Activated CD4-positive, alpha-beta T cell treated with anti-CD3 and anti-CD28 coated beads, Interleukin-2, amount 10 ng/mL, durations not matched to agents 24 days and 14 days (primary cell): ENCODE measurements at places on chromosomes 4 and X. TPM values are rescaled to one million over a fixed set of nuclear protein-coding genes. Genes with fewer than 3 reads are reported as not detected.

NWD2 gene
- not detected in 2 replicates for total RNA-seq

GRCh38 chrX:40109288-40110008 is 11.7 kb upstream of the BCOR start:
- no peak overlapping the region for H3K27ac ChIP-seq
- no peaks in the 10 kb centered on the region for H3K36me3 ChIP-seq
- H3K4me1 ChIP-seq, result peaks cover 9% of the 10 kb centered on the region
- peak overlapping the region; percentile 30 for H3K4me3 ChIP-seq
- H3K27me3 ChIP-seq, result peaks cover 4% of the 10 kb centered on the region
- DNase-seq, result peak; percentile 60

ADH1B gene
- total RNA-seq, result not detected in 2 replicates

DNA sequence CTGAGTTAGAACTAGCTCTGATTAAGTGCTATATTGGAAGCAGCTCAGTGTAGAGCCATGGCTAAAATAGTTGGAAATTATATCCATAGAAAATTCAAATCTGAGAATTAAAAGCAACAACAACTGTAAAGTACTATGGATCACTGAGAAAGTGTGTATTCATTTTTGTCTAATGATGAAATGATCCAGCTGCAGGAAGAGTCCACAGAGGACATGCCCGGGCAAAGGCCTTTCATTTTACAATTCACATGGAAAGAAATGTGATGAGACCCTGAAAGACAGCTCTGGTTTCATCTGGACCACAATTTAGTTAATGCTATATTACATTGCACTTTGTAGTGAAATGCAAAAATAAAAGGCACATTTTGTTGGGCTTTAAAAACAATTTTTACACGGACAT is 196.8 kb upstream of the FAT1 start:
- H3K27me3 ChIP-seq, result no peaks in the 10 kb centered on the region
- H3K4me3 ChIP-seq, result no peak overlapping the region
- no peaks in the 10 kb centered on the region for H3K36me3 ChIP-seq
- no peak for DNase-seq
- no peak overlapping the region for H3K27ac ChIP-seq

DNA sequence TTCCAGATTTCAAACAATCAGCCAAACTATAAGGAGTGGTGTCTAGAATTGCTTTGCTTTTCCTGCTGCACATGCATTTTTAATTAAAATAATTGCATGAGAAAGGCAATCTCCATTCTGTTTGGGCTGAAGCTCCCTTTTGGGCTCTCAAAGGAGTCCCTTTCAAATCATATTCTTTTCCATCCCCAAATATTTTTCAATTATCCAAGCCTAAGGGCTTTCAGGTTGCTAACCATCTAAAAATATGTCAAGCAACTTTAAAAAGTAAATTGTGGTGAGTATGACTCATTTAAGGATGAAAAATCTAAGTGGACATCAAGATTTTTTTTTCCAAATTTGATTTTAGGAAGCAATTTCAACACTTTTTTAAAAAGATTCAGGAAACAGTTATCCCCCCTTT is 28.4 kb downstream of the PIR start:
- peaks cover 2% of the 10 kb centered on the region for H3K4me1 ChIP-seq
- H3K36me3 ChIP-seq, result no peaks in the 10 kb centered on the region
- no peak for DNase-seq
- no peak overlapping the region for H3K27ac ChIP-seq
- H3K27me3 ChIP-seq, result no peaks in the 10 kb centered on the region
- H3K4me3 ChIP-seq, result no peak overlapping the region

GPR143 gene
- not detected in 2 replicates for total RNA-seq

MUC7 gene
- total RNA-seq, result not detected in 2 replicates

- H3K27me3 ChIP-seq, result no peaks in the 10 kb centered on the region
- H3K4me3 ChIP-seq, result peak overlapping the region; percentile 91
- H3K36me3 ChIP-seq, result no peaks in the 10 kb centered on the region
- peak overlapping the region; percentile 96 for H3K27ac ChIP-seq
Observed at GRCh38 chr4:48780865-48781214, 761 bp upstream of the FRYL start.

GPRIN3 gene
- total RNA-seq, result 26.2 and 26.8 TPM in 2 replicates

DDX60 gene
- 15.2 and 17.6 TPM in 2 replicates for total RNA-seq
